Naive B cell (primary cell): ENCODE measurements at places on chromosomes 4 and X. TPM values are rescaled to one million over a fixed set of nuclear protein-coding genes. Genes with fewer than 3 reads are reported as not detected.

- no peak for DNase-seq
Observed at GRCh38 chr4:138915756-138916155, 99.8 kb upstream of the NOCT start.

DNA sequence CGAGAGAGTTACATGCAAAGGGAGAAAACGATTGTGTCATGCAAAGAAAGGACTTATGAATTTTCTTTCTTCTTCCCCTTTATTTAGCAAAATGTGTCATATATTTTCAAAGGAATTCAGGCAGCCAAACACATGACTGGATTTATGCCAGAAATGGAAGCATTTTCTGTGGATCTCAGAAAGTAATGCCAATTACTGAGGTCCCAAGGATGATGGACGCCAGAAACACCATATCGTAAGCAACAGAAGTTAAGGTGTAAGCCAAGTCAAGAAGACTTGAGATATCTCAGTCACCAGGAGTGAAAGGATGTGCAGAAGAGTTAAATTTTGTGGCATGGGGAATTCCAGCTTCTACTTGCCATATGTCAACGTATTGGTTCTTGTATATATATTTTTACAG, 255.1 kb downstream of the GBA3 start:
- no peak for DNase-seq

- DNase-seq: no peak
Observed at GRCh38 chr4:40963897-40964478, 214.2 kb downstream of the NSUN7 start.

DNA sequence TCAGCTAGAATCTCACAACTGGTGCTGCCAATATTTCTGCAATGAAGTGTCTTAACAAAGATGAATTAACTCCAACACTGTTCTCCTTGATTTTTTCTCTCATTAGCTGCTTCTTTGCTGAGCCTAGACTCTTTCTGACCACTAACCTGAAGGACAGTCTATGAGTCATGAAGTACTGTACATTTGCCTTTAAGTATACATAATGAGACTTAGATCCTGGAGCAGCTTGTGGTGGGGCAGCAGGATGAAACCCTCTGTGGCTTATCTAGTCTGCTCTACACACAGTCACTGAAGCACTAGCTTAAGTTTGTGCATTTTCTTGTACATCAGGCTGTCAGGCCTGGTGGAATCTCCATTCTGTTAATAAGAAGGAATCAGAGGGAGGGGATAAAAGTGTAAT, 307.4 kb upstream of the SMIM31 start:
- no peak for DNase-seq

DNA sequence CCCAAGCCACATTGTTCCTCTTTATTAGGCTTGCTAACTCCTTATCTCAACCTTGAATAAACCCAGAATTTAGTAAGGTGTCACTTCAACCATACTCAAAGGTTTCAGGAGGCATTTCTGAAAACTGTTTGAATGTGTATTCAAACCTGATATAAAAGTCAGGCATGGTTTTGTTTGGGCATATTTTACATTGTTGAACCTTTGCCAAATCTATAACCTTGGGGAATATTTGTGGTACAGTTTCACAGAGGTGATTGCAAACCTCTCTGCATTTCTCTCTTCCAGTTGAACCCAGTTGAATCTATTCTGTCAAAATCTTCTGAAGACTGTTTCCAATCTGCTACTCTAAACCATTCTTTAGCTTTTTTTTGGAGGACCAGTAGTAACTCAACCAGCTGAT, 409.0 kb downstream of the TECRL start:
- DNase-seq: no peak

GRCh38 chr4:177937041-177937440, 494.8 kb upstream of the AGA start:
- no peak for DNase-seq

- no peak for DNase-seq
Observed at GRCh38 chrX:38154340-38154739, 66.3 kb downstream of the SRPX start.

FHIP1A gene
- not detected for polyA plus RNA-seq

FAM149A gene
- not detected for polyA plus RNA-seq

RNF150 gene
- polyA plus RNA-seq: not detected

DCAF8L2 gene
- polyA plus RNA-seq: not detected

GRCh38 chr4:166308647-166309046, 435.6 kb downstream of the TLL1 start:
- no peak for DNase-seq

PAGE2B gene
- polyA plus RNA-seq: not detected

CXCL11 gene
- polyA plus RNA-seq: not detected

GRCh38 chr4:25467843-25468242, 90.8 kb downstream of the ANAPC4 start:
- no peak for DNase-seq

DNA sequence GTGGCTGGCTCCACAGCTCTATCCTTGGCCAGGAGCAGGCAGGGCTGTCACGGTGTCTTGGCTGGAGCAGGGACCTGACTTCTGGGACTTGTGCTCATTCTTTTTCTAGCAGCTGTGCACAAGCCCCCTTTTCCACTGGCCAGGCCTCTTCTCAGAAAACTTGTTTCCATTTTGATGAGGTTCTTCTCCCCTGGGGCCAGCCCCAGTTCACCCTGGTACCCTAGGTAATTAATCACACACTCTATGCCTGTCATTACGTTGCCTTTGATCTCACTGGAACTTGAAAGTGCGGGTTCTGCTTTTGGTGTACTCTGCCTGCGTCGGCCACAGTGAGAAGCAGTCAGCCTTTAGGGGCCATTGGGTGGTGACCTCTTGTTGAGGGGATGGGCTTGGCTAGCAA, 26.6 kb downstream of the DRD5 start:
- no peak for DNase-seq

AMOT gene
- polyA plus RNA-seq: 2.4 TPM

SMIM10L2A gene
- polyA plus RNA-seq: not detected

- no peak for DNase-seq
Observed at GRCh38 chr4:7280926-7281690, 88.8 kb downstream of the SORCS2 start.

DNA sequence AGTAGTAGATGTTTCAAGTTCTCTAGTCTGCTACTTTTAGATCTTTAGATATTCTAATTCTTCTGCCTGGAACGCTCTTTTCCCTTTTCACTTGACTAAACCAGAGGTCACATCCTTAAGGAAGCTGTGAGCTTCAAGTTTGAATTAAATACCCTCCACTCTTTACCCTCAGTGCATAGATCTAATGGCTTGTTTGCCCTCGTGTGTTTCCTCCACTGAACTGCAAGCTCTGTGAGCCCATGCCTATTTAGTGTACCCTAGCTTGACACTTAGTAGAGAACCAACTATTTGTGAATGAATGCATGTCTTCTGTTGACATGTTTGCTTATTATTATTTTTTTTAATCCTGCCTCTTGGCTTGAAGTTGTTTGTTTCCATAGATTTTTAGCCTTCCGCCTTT, 138.3 kb downstream of the PDE5A start:
- DNase-seq: no peak

- DNase-seq: no peak
Observed at GRCh38 chr4:90159193-90159592, 32.0 kb downstream of the CCSER1 start.

GRCh38 chrX:70398899-70399298, 24.2 kb upstream of the GDPD2 start:
- no peak for DNase-seq
